Activated naive CD4-positive, alpha-beta T cell (primary cell): ENCODE measurements at places on chromosomes 1 and 21.

DNA sequence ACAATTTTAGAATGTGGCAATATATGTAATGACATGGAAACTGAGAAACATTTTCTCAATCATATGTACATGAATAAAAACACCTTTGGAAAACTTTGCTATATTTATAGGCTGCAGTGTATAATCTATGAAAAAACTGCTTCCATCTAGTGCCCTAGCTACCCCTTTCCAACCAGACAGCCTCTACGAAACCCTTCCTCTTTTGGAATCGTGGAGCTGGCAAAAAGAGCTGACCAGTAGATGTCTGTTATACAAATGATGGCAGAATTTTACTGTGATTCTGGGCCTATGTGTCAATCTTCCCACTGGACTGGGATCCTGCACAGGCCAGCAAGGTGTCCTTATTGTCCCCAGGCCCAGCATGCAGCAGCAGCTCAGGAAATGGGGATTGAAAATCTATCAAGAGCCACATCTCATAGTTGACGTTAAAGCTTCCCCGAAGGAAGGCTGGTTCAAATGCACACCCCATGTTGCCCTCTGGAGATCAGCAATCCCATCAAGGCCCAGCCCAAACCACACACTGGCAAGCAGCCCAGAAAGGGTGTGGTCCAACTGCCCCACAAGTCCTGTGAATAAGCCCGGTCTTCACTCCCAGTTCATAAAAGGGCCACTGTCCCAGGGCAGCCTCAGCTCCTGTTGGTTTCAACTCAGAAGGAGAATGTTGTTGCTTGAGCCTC, 8.8 kb upstream of the FAM20B start:
- no peak for DNase-seq

GRCh38 chr21:43657355-43658087, 1.8 kb downstream of the HSF2BP start:
- no peak for DNase-seq

- no peak for DNase-seq
Measured at GRCh38 chr1:30739601-30740000, 16.2 kb upstream of the MATN1 start.

DNA sequence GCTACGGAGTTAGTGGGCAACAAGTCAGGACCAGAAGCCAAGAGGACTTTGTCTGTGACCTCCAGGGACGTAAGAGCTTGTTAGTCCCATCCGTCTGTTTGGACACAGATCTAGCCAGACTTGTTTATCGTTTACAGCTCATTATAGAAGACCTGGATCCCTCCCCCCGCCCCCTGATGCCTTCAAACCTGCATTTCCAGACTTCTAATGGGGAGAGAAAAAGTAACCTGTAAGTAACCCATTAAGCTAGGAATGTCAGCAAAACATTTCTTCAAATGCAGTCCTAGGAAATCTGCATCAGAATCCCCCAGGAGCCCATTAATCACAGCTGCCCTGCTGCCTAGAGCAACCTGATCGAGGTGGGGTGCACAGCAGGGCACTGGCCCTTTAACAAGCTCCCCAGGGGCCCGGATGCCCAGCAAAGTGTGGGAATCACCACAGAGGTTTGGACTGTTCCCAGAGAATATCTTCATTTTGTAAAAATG, 1.4 kb upstream of the MAD2L2 start:
- DNase-seq = no peak

DNA sequence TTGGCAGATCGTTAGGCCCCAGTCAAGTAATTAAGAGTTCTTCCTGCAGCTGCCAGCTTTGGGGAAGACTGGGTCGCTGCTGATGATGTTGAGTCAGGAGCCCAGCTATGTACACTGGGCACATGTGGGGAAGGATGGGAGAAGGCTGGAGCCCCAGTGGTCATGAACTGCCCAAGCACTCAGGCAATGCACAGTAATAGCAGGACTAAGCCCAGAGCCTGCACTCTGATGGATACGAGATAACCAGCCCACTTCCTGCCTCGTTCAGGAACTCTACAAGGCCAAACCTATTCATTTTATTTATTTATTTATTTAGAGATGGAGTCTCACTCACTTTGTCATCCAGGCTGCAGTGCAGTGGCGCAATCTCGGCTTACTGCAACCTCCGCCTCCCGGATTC, 81.1 kb upstream of the BTG3 start:
- no peak for DNase-seq

DNA sequence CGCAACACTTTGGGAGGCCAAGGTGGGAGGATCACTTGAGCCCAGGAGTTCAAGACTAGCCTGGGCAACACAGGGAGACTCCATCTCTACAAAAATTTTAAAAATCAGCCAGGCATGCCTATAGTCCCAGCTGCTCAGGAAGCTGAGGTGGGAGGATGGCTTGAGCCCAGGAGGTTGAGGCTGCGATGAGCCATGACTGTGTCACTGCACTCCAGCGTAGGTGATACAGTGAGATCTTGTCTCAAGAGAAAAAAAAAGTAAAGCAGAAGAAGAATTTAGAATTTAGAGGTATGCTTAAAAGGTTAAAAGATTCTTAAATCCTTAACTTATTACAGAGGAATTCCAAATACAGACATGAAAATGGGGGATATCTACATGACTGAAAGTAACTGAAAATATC, 79.5 kb downstream of the SMYD3 start:
- DNase-seq = no peak

- DNase-seq = no peak
Measured at GRCh38 chr1:79369091-79369490, 362.6 kb upstream of the ADGRL4 start.

DNA sequence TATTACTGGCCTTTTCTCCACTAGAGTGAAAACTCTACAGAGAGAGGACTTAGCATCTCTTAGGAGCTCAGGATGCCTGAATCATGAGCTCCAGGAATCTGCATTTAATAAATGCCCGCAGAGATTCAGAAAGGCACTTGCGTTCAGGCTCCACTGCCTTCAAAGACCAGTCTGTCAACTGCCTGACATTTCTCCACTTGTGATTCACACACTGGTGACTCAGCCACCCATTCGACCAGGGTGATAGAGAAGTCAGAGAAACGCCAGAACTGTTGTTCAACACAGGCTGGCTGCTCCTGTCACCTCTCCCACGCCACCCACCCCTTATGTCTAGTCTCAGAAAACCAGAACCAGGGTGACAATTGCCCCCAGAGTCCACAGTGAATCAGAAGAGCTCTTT, 26.9 kb upstream of the LBR start:
- DNase-seq = peak; percentile 17

DNA sequence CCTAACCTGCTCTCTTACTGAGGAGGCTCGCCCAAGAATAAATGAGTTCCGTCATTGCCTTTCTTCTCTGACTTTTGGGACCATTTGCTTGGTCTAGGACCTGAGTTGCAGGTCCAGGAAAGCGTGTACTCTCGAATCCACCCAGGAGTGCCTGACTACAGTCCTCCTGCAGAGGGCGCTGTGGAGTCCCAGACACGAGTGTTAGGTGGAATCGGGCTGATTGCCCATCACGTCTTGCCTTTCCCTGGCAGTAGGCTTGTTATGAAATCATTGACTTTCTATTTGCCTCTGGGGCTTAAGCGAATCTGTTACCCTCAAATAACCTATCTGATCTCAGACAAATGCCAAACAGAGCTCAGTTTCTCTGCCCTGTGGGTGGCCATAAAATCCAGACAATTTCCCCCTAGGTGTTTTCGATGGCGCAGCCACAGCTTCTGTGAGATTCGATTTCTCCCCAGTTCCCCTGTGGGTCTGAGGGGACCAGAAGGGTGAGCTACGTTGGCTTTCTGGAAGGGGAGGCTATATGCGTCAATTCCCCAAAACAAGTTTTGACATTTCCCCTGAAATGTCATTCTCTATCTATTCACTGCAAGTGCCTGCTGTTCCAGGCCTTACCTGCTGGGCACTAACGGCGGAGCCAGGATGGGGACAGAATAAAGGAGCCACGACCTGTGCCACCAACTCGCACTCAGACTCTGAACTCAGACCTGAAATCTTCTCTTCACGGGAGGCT, at the start of gene IL20:
IL20 (plus strand) TSS at position 685 of the 733 bp plus-strand sequence. CDS start 230 bp downstream, outside the sequence.
- DNase-seq = peak; percentile 81

- no peak for DNase-seq
Measured at GRCh38 chr1:998745-998994, 1.2 kb downstream of the HES4 start.

GRCh38 chr1:26340047-26340481, 13.9 kb downstream of the CRYBG2 start:
- no peak for DNase-seq

DNA sequence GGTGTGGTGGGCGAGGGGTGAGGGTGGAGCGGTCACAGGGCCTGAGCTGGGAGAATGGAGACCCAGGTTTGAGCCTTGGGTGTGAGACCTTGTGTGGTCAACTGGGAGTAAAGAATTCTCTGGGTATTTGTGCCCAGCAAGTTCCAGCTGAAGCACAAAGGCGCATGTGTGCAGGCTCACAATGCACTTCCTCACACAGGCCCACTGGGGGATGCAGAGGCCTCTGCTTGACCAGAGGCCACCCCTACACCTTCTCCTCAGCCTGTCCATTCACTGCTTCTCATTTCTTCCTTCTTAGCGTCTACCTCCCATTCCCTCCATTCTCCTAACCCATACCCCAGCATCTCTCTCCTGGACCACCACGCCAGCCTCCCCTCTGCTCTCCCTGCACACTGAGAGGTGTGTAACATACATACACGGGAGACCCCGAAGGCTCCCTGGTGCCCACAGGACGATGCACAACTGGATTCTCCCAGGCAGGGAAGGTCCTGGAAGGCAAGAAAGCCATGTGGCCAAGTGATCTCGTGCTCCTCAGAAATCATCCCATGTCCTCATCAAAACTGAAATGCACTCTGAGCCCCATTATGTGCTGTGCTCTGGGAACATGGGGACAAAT, 12.3 kb upstream of the TTC39A start:
- no peak for DNase-seq

GRCh38 chr1:102181341-102181740, 184.6 kb upstream of the OLFM3 start:
- no peak for DNase-seq

DNA sequence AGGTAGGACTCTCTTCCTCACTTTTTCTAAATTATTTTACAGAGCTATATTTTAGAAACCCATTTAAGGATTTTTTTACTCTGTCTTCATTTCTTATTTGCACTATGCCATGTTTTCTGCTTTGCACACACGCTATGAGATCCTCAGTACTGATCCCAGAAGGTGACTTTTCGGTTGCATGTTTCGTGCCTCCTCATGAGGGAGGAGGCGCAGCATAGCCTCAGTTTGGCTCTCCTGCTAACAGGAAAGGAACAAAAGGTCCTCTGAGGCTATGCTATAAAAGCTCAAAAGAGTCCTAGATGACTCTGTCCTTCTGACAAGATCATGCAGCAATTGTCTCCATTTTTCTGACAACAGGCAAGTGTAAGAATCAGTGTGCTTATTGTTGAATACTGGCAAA, 189.7 kb downstream of the GPR52 start:
- DNase-seq = no peak

DNA sequence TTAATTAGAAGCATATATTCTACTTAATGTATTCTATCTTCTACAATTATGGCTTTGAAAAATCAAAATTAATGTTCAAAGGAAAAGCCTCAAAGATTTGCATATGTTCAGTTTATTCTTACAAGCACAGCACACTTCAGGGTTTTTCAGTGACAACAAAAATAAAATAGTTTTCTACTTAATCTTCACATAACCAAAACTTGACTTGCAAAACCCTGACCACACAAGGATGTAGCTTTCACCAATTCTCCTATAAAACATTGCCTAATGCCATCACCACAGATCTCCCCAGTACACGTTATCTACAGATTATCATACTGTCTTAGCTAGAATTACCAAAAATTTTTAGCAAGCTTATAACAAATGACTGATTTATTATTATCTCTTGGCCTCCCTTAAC, 23.3 kb downstream of the LPAR3 start:
- no peak for DNase-seq

GRCh38 chr1:94970783-94971182, 43.9 kb upstream of the CNN3 start:
- no peak for DNase-seq

GRCh38 chr21:25396135-25396711, 211.1 kb downstream of the MRPL39 start:
- DNase-seq = no peak

GRCh38 chr1:162364498-162364897, 12.2 kb downstream of the SPATA46 start:
- DNase-seq = no peak

- no peak for DNase-seq
Measured at GRCh38 chr1:185813401-185813979, 79.3 kb downstream of the HMCN1 start.

GRCh38 chr1:116871779-116872146, 38.0 kb upstream of the PTGFRN start:
- DNase-seq = no peak

GRCh38 chr1:202243006-202243405, 49.4 kb downstream of the LGR6 start:
- DNase-seq = no peak

DNA sequence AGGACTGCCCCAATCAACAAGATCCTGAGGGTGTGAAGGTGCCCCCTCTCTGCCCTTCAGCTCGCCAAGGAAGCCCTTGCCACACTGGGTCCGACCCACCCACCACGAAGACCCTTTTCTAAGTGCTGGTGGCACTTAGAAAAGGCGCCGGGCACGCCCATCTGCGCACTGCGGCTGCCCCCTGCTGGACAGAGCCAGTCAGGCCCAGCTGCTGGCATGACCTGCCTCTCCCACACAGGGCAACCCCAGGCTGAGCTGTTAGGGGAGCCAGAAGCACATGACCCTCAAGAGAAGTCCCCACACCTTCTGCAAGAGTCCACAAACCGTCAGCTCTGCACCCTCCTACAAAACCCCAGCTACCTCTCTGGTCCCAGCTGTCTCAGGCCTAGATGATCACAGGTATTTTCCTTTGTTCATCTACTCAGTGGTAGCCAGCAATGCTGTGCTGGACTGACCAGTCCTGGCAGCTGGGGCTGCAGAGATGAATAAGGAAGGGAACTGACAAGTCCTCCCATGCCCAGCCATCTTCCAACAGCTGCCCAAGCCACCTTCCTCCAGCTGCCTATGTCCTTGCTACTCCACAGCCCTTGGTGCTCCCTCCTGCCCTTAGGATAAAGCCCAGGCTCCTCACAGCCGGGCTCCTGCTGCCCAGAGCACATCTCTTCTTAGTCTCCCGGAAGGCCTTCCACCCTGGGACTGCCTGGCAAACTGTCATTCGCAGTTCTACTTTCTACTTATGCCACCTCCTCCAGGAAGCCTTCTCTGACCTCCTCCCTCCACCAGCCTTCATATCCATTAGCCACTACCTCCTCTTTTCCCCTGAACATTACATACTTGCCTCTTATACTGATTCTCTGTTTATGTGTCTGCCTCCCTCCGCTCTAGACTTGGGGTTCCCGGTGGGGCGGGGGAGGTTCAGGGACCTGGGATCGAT, 39.8 kb upstream of the ZC3H12A start:
- peak; percentile 57 for DNase-seq

GRCh38 chr1:47859092-47859743, 138.0 kb downstream of the TRABD2B start:
- DNase-seq = no peak

DNA sequence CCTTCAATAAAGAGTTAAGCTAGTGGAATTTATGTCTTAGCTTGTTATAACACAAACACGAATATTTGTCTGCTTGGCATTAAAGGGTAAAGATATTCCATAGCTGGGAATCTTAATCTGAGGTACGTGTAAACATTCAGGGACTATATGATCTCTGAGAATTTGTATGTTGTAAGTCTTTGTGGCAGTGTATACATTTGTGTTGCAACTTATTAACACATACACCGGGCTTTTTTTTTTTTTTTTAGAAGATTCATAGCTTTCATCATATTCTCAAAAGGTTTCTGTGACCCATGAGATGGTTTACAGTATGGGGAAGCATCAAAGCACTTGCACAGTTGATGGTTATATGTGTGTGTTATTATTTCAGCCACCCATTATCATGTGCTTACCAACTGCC, 3.0 kb downstream of the GGPS1 start:
- DNase-seq = no peak

GRCh38 chr1:29949676-29950075, 713.4 kb downstream of the PTPRU start:
- no peak for DNase-seq
